ENCODE measurements at places on chromosomes 12 and 14. TPM values are rescaled to one million over a fixed set of nuclear protein-coding genes. Genes with fewer than 3 reads are reported as not detected.

OR10AD1 gene
- not detected for total RNA-seq

CLEC4C gene
- total RNA-seq: not detected

ACTR10 gene
- 47.7 TPM for total RNA-seq

ENO2 gene
- total RNA-seq: 120 TPM

HNF1A gene
- not detected for total RNA-seq

FRMD6 gene
- total RNA-seq: 4.5 TPM

WDR89 gene
- 22.1 TPM for total RNA-seq

KLHL33 gene
- total RNA-seq: 0.05 TPM

TMEM116 gene
- 12.5 TPM for total RNA-seq

TAS2R43 gene
- 1.2 TPM for total RNA-seq

PTPRB gene
- not detected for total RNA-seq

Measured in T-helper 2 cell treated with Interferon-gamma antibody and Interleukin-4, amounts not matched to agents 100 ng/mL and 5 ng/mL, for 36 hours (primary cell).